ENCODE measurements at places on chromosomes 3 and 15.

DNA sequence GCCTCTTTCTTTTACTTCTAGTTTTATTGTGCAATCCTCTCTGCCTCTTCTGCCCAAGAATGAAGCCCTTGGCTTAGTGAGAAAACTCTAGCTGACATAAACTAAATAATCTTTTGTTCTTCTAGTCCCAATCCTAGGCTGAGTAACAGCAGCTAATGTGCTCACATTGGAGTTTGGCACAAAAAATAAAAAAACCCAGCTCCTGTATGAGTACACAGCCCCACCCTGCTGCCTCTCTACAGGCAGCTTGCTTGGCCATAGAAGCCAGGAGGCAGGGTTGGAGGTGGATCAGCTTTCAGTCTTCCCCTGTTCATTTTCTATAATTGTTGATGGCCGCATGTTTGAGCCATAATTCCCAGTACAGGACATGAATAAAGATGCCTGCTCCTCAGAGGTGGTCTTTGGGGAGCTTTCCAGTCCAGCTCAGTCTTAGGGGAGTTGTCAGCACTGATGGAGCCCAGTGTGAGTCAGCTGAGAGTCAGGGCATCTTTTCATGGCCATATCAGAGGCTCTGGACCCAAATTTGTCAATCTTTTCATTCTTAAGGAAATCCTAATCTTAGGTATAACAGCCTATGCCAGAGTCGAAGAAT lies 46.7 kb downstream of the RTP1 start:
- DNase-seq = no peak

- no peak for DNase-seq
Observed at GRCh38 chr3:139933766-139934165, 1.2 kb upstream of the CLSTN2 start.

DNA sequence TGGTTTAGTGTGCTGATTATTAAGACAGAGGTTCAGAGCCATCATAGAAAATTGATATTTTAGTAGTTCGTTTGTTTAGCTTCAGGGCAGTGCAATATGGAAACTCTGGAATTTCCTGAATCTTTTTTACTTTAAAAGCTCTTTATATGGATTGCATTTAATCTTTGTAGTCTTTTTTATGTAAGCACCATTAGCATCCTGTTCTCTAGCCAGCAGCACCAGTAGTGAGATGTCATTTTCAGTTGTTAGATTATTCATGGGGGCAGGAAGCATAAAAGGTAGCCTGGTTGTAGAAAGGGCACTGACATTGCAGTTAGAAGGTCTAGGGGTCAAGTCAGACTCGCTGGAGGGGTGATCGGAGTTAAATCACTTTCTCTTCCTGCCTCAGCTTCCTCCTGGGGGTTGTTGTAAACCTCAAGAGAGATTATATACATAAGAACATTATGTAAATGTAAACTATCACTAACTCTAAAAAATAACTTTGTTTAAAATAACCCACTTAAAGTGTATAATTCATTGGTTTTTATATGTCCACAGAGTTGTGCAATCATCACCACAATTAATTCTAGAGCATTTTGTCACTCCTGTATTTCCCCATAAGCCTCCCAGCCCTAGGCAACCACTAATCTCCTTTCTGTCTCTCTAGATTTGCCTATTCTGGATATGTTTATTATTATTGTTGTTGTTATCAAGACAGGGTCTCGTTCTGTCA lies 31.4 kb upstream of the ITPKA start:
- DNase-seq = no peak

GRCh38 chr3:194224471-194225417 lies 88.8 kb downstream of the HES1 start:
- no peak for DNase-seq

DNA sequence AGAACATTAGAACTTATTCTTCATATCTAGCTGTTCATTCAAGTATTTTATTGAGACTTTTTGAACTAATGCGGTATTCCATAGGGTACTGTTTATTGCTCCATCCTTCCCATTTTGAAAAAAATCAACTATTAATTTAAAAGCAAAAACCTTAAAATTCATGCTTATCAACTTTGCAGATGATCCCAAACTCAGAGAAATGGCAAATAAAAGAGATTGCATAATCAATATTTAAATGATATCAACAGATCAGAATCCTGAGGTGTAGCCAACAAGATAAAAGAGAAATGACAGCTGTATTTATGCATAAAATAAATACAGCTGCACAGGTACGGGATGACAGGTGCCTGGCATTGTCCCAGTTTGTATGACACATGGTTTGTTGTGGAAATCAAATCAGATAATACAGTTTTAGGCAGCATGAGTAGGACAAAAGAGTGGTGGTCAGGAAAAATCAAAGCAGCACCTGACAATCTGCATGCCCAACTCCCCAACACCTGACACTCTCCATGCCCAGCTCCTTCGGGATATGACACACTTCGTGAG lies 42.4 kb upstream of the CMTM8 start:
- no peak for DNase-seq

GRCh38 chr3:71662056-71662455 lies 63.1 kb downstream of the EIF4E3 start:
- DNase-seq = no peak

GRCh38 chr15:96306321-96306720 lies 24.2 kb upstream of the NR2F2 start:
- DNase-seq = no peak

- no peak for DNase-seq
Observed at GRCh38 chr3:2837239-2837638, 272.9 kb downstream of the IL5RA start.

GRCh38 chr3:98812851-98813374 lies 49.8 kb downstream of the ST3GAL6 start:
- DNase-seq = no peak

DNA sequence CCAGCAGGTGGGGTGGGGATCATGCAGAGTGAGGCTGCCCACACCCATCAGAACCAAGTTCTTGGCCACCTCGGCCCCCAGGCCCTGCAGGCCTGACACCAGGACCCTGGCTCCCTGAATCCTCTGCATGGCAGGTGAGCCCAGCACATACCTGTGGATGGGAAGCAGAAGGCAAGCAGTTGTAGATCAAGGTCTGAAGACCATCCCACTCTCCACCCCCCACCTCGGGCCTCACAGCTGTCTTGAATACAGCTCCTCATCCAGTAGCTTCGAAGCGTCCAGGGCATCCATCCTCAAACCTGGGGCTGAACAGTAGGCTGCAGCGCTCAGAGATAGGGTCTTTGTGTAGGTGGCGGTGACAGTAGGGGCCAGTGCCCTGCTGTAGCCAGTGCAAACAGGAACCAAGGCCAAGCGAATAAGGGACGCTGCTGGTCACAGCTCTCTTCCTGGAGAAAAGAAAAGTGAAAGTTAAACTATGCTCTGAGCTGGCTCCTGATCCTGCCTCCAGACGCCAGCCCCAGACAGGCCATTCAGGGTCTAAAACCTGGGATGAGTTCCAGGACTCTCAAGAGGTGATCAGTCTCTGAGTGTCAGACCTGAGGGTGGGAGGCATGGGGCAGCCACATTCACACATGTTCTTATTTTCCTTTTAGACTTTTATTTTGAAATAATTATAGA lies at the start of gene UBA7:
Gene UBA7 (minus strand): TSS at position 457 of the 678 bp plus-strand sequence. CDS start 166 bp downstream, at position 291.
- DNase-seq = peak; percentile 52

DNA sequence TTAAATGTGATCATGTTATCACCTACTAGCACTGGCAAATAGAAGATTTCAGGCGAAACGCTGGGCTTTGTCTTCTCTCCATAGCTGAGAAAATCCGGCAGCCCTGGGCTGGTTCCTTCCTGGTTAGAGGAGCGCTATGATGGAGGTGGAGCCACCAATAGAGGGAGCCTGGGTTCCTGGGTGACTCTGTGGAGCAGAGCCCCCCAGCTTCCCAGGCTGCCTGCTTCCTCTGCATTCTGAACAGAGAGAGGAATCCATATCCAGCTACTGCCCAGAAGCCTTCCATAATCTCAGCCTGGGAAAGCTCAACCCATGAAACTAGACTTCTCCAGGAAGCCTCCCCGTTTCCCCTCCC lies 32.6 kb upstream of the IQSEC1 start:
- DNase-seq = no peak

GRCh38 chr3:55288657-55289056 lies 198.4 kb downstream of the WNT5A start:
- no peak for DNase-seq

- peak; percentile 63 for DNase-seq
Observed at GRCh38 chr3:51799879-51800749, 21.1 kb upstream of the IQCF6 start.

DNA sequence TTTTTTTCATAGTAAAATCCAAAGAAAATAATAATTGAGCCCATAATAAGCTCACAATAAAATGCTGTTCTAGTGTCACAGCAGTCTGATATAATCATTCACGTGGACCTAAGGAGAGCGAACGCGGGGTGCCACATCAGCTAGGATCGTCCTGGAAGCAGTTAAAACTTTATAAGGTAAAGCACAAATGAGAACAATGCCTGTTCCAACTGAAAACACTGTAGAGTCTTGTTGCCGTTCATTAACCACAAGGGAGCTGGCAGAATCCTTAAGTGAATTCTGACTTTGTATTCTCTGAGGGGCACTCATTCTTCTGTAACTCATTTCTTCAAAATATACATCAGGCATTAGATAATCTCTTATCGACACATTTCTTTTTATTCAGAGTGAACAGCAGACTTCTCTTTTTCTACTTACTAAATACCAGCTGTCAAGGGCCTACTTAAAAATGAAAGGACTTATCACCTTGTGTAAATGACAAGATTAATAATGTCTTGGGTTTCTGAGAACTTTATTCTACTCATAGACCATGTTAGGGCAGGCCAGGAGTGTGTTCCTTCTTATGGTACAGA lies 524.6 kb downstream of the MECOM start:
- DNase-seq = no peak

- DNase-seq = no peak
Observed at GRCh38 chr3:53495146-53495519, 722 bp downstream of the CACNA1D start.

DNA sequence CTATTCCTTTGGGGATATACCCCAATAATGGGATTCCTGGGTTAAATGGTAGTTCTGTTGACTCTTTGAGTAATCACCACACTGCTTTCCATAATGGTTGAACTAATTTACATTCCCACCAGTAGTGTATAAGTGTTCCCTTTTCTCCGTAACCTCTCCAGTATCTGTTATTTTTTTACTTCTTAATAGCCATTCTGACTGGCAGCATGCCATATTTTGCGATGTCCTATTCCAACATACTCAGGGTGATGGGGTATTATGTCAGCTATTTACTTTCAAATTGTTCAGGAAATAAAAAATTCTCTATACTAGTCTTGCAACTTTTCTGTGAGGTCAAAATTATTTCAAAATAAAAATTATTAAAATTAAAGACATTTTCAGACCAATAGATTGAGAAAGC lies 9.1 kb upstream of the PARP14 start:
- DNase-seq = no peak

GRCh38 chr3:108008106-108008505 lies 82.7 kb downstream of the CD47 start:
- no peak for DNase-seq

DNA sequence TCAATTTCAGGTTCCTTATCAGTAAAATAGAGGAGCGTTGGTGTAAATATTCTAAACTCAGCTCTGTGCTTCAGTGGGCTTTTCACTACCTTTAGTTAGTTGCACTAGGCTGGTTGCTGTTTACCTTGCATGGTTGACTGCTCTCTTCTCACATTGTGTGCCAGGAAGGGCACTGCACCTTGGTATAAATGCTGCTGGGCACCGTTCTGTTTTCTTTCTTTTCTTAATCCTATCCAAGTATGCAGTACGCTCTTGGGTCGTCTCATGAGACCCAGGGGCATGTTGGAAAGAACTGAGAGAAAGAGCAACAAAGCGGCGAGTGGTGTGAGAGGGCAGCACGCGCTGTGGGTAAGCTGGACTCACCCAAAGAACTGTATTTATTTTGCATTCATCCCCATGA lies 22.4 kb downstream of the KCNMB2 start:
- no peak for DNase-seq

DNA sequence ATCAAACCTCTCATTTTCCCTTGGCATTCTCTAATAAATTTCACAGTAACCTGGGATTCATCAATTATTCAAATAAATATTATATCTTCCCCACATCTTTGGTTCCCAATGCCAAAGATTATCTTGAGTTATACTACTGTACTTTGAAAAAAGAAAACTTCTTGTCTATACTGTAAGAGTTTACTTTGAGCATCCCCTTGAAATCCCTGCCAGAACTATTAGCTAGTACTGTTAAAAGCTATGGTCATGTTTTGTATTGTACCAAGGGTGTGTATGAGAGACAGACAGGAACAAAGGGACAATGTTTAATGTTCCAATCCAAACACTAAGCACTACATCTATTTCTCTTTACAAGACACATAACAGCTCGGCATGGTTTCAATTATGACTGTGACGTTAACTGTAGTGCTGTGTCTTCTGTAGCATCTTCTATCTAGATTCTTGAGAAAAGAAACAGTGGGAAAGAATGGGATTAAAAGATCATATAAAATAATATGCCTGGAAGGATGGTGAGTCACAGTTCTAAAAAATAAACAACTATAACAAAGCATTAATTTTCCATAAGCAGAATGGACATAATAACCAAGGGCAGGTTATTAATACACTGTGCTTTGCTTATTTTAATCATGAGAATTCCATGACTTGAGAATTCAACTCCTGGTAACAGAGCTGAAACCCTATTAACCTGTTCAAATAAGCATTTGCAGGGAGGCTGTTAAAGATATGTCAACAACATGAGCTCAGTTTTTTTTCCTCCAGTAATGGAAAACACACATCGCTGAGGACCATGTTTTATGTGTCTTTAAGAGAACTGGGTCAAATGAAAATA lies 71.1 kb downstream of the ALDH1A2 start:
- peak; percentile 66 for DNase-seq

DNA sequence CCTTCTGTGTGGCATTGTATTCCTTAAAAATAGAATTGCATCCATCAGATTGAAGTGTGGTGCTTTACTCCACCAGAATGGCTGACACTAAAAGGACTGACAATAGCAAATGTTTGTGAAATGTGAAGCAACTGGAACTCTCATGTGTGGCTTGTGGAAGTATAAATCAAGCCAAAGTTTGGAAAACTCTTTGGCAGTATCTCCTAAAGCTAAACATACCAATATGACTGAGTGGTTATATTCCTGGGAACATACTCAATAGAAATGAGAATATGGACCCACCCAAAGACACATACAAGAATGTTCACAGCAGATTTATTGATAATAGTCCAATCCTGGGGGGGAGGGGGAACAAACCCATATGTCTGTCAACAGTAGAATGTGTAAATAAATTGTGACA lies 87.1 kb downstream of the RARB start:
- DNase-seq = no peak

- DNase-seq = no peak
Observed at GRCh38 chr3:32577581-32578556, 7.2 kb upstream of the DYNC1LI1 start.

DNA sequence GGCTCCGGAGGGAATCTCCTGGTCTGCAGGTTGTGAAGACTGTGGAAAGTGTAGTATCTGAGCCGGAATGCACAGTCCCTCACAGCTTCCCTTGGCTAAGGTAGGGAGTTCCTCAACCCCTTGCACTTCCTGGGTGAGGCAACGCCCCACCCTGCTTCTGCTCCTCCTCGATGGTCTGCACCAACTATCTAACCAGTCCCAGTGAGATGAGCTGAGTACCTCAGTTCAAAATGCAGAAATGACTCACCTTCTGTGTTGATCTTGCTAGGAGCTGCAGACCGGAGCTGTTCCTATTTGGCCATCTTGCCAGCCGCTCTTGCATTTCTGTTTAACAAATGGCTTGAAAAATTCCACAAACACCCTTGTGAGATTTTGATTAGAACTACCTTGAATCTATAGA lies 156.1 kb downstream of the STXBP5L start:
- DNase-seq = no peak

All from HFF-Myc (cell line).